Activated CD4-positive, alpha-beta T cell treated with anti-CD3 and anti-CD28 coated beads for 4 hours (primary cell): ENCODE measurements at places on chromosomes 4 and X.

GRCh38 chrX:131812847-131813825 is 210.0 kb upstream of the STK26 start:
- DNase-seq: peak; percentile 91

DNA sequence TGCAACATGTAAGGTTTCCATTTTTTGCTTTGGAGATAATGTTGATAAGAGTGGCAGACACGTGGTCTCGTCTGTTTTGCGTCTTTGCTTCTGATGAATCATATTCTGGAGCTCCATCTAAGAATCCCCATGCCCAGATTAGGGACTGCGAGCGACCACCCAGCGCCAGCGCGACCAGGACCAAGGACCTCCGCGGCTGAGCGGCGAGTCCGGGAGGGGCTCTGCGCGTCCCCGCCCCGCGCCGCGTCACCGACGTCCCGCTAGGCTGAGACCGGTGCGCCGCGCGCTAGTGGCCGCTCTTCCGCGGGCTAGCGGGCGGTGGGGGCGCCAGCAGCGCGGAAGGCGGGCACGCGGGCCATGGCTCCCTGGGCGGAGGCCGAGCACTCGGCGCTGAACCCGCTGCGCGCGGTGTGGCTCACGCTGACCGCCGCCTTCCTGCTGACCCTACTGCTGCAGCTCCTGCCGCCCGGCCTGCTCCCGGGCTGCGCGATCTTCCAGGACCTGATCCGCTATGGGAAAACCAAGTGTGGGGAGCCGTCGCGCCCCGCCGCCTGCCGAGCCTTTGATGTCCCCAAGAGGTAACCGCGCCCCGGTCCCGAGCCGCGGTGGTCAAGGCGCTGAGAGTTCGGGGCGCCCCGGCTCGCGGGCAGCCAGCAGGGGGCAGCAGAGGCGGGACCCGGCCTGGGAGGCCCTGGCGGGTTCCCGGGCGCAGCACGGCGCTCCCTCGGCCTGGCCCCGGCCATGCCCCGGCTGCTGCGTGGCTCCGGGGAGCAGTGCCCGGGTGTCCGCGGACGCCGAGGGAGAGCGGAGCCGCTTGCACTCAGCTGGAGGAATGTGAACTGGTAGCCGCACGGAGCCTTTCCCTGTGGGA is at the start of gene SRD5A3:
Gene SRD5A3 (plus strand): TSS at position 263 of the 871 bp plus-strand sequence. CDS start 95 bp downstream, at position 358.
- DNase-seq: peak; percentile 75

DNA sequence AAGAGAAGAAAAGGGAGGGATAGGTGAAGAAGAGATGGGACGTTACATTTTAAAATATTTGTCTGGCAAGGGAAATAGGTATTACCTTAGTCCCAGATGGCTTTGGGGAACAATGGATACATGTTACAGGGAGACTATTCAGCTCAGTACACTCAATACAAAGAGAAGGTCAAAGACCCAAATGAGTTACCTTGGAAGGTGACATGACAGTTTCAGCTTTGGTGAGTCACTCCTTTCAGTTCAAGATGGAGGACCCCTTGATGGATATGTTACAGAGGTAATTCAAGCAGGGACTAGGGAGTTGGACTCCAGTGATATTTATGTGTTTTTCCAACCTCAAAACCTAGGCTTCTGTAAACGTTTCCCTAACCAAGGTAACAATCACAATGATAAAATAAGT is 5.0 kb downstream of the NOA1 start:
- DNase-seq: no peak

DNA sequence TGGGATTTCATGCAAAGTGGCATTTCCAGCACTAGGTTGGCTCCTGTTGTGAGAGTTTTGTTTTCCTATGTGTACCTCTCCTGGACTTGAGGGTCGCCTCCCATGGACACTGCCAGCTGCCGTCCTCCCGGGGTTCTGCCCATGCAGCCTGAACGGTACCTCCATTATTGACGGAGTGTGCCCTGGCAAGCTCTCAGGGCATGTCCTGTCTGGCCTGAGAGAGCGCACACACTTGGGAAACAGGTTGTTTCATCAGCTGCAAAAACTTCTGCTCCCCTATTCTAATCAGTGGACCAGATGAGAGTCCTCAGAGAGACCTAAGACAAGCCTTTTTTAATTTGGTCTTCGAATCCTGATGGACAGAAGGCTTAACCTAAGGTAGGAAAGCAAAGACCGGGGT is 56.6 kb upstream of the HOPX start:
- no peak for DNase-seq

- no peak for DNase-seq
Observed at GRCh38 chrX:118174516-118175098, 58.0 kb upstream of the KLHL13 start.

- DNase-seq: no peak
Observed at GRCh38 chr4:109125084-109125483, 177.4 kb downstream of the COL25A1 start.

GRCh38 chr4:150126864-150127203 is 48.6 kb downstream of the DCLK2 start:
- no peak for DNase-seq

DNA sequence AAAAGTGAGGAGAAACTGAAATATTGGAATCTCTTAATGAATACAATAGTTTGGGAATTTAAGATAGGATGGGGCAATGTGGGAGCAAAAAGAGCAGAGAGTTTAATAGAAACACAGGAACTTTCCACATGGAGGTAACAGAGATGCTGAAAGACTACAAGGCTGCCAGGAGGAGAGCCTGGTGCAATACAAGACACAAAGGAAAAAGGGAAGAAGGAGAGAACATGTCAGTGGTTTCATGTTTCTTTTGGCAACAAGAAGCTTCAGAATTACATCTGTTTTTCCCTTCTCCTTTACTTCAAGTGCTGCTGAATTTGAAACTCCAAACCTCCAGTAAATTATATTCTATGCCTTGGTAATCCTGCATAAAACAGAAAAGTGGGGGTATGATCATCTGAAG is 474.3 kb downstream of the FAT4 start:
- no peak for DNase-seq

DNA sequence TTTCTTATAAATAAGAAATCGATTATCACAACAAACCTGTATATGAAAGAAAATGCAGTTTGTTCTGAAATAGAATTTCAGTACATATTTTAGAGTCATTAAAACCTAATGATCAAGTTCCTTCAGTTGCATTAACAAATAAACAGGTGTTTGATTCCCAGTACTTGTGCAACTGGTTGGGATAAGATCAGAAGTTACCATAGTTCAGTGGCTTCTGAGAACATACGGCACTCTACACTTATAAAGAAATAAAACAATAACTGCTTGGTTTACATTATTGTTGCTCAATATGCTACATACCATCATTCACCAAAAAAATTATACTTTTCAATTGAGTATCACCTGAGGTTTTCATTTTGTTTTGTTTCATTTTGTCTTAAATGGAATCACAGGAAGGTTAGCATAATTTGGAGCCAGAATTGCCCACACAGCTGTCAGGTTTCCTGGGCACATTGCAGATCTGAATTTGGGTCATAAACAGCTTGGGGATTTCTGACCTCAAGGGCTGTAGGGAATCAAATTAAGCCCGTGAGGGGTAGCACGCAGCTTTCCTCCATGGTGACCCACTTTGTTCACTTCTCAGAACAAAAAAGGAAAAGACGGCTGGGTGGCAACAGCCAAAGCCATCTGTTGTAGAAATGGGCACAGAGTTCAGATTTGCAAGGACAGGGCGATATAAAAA is 14.9 kb upstream of the CCNG2 start:
- no peak for DNase-seq

- peak; percentile 54 for DNase-seq
Observed at GRCh38 chr4:170138580-170139194, 48.9 kb upstream of the AADAT start.
